Aortic smooth muscle cell (primary cell): ENCODE measurements at places on chromosomes 1 and 21. TPM values are rescaled to one million over a fixed set of nuclear protein-coding genes. Genes with fewer than 3 reads are reported as not detected.

CYP4Z1 gene
- total RNA-seq: 0.13 TPM in 1 of 2 replicates, not detected in the other

CD2 gene
- total RNA-seq: not detected in 2 replicates

ZNF695 gene
- total RNA-seq: 1.4 and 2.2 TPM in 2 replicates

CELF3 gene
- not detected in 2 replicates for total RNA-seq

GPR25 gene
- total RNA-seq: not detected in 2 replicates

PRRX1 gene
- total RNA-seq: 229 and 404 TPM in 2 replicates

CRNN gene
- not detected in 2 replicates for total RNA-seq

FAM72D gene
- 0.93 and 1.1 TPM in 2 replicates for total RNA-seq

TMPRSS15 gene
- under 0.01 and 0.06 TPM in 2 replicates for total RNA-seq

SERTAD4 gene
- 3.4 and 5.9 TPM in 2 replicates for total RNA-seq

DHRS3 gene
- 37.7 and 61.7 TPM in 2 replicates for total RNA-seq
